HFFc6 (cell line): ENCODE measurements at places on chromosomes 12 and 14.

- DNase-seq, result no peak
These were observed 58.2 kb upstream of the CORO1C start for GRCh38 chr12:108789546-108789945.

GRCh38 chr14:23057757-23058653, 685 bp upstream of the CDH24 start:
- peak; percentile 65 for DNase-seq

DNA sequence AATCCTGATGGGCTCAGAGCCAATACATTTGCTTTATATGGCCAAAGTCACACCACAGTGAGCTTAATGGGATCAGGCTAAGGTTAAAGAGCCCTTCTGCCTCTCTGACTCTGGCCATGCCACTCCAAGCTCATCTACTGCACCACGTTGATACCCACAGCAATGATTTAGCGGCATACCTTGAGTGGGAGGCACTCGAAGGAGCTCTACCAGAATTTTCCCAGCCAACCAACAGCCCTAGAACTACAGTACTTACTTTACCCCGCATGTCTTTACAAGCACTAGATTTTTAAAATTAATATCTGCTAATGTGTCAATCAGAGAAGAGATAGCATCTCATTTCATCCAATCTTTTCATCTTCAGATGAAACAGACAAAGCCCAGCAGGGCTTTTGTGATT, 300.5 kb downstream of the GRIN2B start:
- no peak for DNase-seq

DNA sequence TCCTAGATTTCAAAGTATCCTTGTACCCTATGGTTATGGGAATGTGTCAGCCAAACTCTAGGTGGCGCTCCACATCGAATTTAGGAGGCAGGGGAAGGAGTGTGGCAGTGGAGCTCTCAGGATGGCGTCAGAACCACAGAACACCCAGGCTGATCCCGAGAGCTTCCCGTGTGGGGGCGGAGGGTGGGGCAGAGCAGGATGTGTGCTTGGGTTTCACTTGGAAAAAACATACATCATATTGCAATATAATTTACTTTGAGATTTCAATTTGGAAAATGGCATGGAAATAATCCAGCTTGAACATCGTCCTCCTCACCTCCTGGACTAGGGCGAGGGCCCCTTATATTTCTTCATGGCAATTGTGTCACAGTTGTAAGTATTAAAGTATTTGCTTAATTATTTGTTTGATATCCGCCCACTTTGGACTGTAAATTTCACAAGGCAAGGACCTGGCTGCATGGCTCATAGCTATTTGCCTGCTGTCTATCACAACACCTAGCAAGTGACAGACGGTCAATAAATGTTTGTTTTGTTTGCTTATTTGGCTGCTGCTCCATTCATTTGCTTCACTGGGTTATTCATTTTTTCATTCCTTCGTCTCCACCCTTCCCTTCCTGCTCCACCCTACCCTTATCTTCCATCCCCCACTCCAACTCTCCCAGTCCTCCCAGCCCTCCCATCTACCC, 221.5 kb upstream of the HMGA2 start:
- peak; percentile 91 for DNase-seq

DNA sequence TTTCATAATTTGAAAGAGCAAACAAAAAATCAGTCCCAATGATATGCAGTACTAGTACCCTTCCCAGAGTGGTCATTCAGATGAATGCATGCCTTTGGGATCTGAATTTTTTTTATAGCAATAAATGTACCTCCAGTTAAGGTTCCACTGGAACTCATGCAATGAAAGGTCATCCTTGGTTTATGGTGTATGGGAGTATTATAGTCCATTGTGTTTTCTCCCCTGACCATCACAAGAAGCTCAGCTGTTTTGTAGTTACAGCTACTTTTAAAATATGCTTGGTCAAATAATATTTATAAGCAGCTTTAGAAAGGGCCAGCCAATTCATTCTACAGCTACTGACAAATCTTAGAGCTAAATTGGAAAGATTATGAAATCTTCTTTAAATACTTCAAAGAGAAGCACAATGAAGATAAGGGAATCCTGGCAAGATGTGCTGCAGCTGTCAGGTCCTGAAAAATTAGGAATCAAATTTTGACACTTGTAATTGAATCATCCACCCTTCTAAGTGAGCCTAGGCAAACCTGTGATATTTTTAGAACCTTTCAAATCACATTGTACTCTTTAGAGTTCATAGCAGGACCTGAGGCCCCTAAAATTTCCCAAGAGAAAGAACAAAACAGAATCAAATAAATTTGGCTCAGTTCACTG, 46.5 kb downstream of the IFT81 start:
- no peak for DNase-seq

- no peak for DNase-seq
These were observed 177.9 kb upstream of the PRICKLE1 start for GRCh38 chr12:42767326-42767954.

DNA sequence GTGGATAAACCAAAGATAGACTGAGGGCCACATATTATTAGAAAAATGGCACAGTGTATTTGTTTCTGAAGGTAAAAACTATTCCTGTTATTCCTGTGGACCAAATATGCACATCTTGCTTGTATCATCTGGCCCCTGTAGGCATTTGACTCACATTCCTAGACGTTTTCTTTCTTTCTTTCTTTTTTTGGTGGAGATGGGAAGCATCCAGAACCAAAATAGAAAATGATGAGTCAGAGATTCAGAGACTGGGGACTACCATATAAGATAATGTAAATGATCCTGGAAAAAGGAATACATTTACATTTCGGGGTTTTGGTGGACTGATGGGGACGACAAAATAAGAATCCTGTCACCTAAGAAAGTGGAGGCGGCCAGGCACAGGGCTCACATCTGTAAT, 24.2 kb downstream of the TRIM9 start:
- DNase-seq, result no peak

DNA sequence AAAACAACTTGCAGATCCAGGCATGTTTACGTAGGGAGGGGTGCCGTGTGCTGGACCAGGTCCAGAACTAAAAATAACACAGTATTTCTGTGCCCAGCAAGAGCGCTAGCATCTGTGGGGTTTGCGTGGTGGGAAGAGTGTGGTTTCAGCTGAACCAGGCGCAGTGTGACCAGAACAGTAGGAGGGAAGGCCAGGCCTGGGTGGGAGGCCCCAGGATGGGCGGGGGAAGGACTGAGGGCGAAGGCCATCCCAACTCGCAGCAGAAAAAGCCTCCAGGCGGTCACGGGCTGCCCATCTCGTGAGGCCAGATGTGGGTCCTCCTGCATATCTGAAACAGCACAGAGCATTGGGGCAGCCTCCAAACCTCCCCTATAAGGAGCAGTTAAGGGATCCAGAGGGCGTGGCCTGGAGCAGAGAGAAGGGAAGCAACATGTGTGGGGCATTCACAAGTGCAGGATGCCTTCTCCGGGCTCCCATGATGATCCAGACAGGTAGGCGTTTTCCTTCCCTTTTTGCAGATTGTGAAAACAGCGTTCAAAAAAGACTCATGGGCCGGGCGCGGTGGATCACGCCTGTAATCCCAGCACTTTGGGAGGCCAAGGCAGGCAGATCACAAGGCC, 17.8 kb upstream of the CD9 start:
- DNase-seq, result peak; percentile 74

DNA sequence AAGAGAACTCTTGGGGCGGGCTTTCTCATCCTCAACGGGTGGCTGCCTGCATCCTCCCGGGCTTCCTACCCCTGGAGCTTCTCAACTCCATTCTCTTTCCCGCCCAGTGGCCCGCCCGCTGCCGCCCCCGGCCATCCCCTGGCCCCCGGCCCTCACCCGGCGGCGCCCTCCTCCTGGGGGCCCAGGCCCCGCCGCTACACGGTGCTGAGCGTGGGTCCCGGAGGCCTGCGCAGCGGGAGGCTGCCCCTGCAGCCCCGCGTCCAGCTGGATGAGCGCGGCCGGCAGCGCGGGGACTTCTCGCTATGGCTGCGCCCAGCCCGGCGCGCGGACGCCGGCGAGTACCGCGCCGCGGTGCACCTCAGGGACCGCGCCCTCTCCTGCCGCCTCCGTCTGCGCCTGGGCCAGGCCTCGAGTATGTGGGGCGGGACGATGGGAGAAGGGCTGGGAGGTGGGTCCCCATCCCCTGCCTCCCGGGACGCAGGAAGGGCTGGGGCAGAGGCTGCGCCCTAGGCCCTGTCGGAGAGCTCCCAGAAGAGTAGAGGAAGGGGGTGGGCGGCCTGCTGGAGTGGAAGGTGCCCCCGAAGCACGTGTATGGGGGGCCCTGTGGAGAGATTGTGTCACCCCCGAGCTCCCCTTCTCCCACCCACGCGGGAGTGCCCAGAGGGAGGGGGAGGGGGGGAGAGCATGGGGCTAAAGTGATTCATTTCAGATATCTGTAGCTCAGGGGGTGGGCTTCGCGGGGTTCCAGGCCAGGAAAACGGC, 1.5 kb downstream of the LAG3 start:
- no peak for DNase-seq

GRCh38 chr12:132490422-132491137, 629 bp downstream of the FBRSL1 start:
- DNase-seq, result no peak

GRCh38 chr12:105705765-105706164, 375.3 kb downstream of the C12orf75 start:
- DNase-seq, result peak; percentile 33

- DNase-seq, result no peak
These were observed 57.0 kb downstream of the TECPR2 start for GRCh38 chr14:102419716-102420115.

GRCh38 chr12:129005416-129005815, 152.1 kb downstream of the GLT1D1 start:
- no peak for DNase-seq

DNA sequence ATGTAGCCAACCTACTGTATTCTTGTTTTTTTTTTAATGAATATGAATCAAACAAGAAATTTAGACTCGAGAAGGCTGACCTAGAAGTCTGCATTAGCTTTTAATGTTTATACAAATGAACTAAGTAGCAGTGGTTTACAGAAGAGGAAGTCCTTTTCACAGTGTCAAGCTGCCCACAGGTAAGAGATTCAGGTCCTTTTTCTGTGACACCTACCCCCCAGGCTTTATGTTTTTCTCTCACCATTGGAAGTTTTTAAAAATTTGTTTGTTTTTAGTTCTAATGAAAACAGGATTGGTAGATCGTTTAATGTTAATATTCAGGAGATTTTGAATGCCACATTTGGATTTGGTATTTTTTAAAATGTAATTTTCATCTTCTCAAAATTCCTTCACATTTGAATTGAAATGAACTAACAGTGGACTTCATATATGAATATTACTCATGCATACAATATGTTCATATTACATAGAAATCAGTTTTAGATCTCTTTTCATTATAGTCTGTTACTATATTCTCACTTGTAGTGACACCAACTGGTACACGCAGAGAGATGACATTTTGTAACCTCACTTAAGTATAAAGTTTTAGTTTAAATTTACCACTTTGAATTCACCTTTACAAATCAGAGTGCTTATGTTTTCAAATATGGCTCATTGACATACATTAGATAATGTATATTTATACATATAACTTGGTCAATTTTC, 29.7 kb downstream of the ATF7IP start:
- DNase-seq, result no peak

DNA sequence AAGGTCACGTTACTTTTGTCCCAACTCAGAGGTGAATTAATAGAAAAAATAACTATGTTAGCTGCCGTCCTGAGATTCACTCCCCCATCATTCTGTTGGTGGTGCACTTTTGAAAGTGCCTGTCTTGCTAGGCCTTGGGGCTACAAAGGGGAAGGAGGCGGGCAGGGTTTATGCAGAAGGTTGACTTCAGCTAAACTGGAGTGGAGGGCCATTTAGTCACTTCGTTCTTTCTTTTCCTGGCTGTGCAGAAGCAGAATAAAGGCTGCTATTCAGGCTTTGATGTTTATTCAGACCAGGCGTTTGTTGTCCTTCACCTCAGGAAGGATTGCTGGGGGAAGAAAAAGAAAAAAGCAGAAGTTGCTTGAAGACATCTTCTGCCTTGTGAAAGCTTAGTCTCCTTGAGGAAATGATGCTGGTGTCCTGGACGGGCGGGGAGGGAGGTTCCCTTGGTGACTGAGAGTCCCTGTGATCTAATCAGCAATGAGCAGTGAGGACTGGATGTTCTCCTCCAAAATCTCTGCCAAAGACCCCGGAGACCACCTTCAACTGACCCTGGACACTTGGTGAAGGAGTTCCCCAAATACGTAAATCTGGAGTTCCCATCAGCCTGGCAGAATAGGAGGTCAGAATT, 4.0 kb downstream of the GLT1D1 start:
- no peak for DNase-seq

- DNase-seq, result no peak
These were observed 152.0 kb downstream of the KTN1 start for GRCh38 chr14:55731881-55732498.

GRCh38 chr12:94116191-94116590, 32.2 kb upstream of the PLXNC1 start:
- DNase-seq, result no peak

DNA sequence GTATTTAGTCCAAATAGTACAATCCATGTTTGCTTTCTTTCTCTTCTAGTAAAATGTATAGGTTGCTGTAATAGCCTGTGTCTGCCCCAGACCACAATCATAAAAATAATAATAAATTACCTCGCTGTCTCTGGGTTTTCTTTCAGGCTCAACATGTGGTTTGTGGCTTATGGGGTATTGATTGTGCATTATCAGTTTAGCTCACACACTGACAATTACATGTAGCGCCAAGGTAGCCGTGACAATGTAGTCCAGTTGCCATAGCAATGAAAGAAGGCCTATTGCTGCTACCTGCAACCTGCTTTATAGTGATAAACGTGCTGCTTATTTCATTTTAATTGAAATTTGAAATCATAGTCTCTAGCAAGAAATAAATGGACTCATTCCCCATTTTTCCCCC, 1009.8 kb downstream of the NRXN3 start:
- no peak for DNase-seq

- DNase-seq, result no peak
These were observed 435.0 kb downstream of the NRXN3 start for GRCh38 chr14:78605025-78605762.

DNA sequence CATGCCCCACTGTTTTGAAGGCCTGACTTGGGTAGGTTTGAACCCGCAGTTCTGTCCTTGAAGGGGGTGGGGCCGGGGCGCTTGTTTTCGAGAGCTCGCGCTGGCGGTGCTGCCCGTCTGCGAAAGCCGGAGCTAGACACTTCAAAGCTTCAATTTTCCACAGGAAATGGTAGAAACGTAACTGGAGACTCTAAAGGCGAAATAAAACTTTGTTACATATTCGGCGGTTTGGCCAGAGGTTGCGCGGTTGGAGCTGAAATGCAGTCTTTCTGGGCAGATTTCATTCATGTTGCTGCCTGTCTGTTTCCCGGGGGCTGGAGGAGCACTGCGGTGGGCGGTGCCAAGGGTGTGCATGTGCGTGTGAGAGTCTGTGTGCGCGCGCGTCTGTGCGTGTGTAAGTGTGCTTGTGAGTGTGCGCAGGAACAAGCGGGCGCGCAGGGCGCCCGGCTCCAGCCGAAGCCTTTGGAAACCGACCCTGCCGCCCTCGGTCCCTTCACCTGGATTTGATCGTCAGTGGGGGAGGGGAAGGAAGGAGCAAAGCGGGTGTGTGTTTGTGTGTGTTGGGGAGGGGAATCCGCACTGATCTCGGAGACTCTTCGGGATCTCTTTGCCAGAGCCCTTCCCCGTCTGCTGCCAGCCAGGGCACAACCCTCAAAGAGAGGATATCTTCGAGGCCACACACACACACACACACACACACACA, 227.7 kb upstream of the CRY1 start:
- DNase-seq, result no peak

- peak; percentile 52 for DNase-seq
These were observed 9.1 kb downstream of the CAMKK2 start for GRCh38 chr12:121287267-121287954.
